Spinal cord (tissue), 10 donors: ENCODE measurements at places on chromosomes 3 and 15.

GRCh38 chr15:40543631-40544294 lies 21.1 kb downstream of the CCDC32 start:
- no peak for DNase-seq
- H3K27ac ChIP-seq = no peak overlapping the region
- H3K4me3 ChIP-seq = no peak overlapping the region
- H3K27me3 ChIP-seq = no peaks in the 10 kb centered on the region
- H3K36me3 ChIP-seq = peaks cover 7% of the 10 kb centered on the region

GRCh38 chr3:37923569-37924040 lies 61.9 kb downstream of the CTDSPL start:
- peak overlapping the region; percentile 65 for H3K27ac ChIP-seq
- no peak for DNase-seq
- no peak overlapping the region for H3K4me3 ChIP-seq
- H3K36me3 ChIP-seq = no peaks in the 10 kb centered on the region

GRCh38 chr15:74958320-74958907 lies 1.8 kb upstream of the RPP25 start:
- DNase-seq = peak; percentile 74
- peaks cover 40% of the 10 kb centered on the region for H3K27me3 ChIP-seq
- H3K4me3 ChIP-seq = peak overlapping the region; percentile 65
- no peaks in the 10 kb centered on the region for H3K36me3 ChIP-seq

- no peaks in the 10 kb centered on the region for H3K4me1 ChIP-seq
- no peak overlapping the region for H3K27ac ChIP-seq
- no peaks in the 10 kb centered on the region for H3K27me3 ChIP-seq
- H3K36me3 ChIP-seq = no peaks in the 10 kb centered on the region
- no peak for DNase-seq
Measured at GRCh38 chr3:16072420-16073110, 101.9 kb upstream of the GALNT15 start.

DNA sequence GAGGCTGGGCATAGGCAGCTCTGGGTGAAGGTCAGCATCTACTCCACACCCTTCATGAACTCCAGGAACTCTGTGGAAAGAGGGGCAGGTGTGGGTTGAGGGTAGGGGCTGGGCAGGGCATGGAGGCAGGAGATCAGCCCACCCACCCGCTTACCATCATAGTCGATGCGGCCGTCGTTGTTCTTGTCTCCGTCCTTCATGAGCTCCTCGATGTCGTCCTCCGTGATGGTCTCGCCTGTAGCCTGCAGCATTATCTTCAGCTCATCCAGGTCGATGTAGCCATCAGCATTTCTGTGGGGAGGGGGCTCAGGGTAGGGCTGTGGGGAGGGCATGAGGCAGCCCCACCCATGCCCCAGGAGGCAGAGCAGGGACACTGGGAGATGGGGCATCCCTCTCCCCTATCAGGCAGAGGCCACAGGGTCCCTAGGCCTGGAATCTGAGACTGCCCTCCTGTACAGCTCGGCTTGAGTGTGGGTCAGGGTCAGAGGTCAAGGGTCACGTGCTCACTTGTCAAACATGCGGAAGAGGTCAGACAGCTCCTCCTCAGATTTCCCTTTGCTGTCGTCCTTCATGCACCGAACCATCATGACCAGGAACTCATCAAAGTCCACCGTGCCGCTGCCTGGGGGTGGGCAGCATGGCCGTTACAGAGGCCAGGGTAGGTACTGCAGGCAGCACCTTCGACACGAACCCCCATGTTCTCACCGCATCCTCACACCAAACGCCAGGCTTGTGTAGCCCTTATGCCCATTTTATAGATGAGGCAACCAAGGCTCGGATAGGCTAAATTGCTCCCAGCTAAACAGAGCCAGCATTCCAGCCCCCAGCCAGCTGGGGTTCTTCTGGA lies 2.4 kb downstream of the TNNC1 start:
- no peak overlapping the region for H3K4me3 ChIP-seq
- no peaks in the 10 kb centered on the region for H3K36me3 ChIP-seq
- no peak for DNase-seq
- no peaks in the 10 kb centered on the region for H3K27me3 ChIP-seq

DNA sequence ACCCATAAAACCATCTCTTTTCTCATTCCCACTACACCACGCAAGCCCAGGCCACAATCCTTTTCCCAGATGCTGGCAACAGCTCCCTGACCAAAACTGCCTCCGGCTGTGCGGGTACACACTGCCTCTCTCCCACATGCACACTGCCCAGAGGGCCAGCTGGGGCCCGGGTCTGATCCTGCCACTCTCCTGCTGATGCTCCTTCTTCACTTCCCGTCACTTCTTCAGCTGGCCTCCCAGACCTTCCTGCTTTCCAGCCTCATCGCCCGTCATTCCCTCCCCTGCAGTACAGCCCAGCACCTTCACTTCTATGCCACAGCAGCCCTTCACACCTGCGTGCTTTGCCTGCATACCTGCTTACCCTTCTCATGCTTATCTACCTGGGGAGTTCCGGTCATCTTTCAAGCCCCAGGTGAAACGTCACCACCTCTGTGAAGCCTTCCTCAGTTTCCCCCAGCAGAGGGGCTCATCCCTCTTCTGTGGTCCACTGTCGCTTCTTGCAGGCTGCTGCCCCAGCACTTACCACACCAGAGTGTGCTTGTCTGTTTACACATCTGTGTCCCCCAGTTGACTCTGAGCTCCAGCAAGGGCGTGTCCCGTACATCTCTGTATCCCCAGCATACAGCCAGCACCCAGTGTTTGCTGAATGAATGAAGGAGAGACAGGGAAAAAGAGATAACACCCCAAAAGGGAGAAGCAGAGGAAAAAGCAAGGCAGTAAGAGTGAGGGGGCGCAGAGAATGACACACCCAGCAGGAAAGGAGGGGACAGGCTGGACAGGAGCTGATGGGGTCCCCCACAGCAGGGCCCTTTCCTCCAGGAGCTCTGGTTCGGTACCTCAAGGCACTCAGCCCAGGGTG lies 22.2 kb downstream of the GRAMD2A start:
- DNase-seq = no peak
- no peak overlapping the region for H3K4me3 ChIP-seq
- H3K27ac ChIP-seq = no peak overlapping the region
- H3K27me3 ChIP-seq = no peaks in the 10 kb centered on the region
- H3K36me3 ChIP-seq = no peaks in the 10 kb centered on the region
- peaks cover 44% of the 10 kb centered on the region for H3K4me1 ChIP-seq

DNA sequence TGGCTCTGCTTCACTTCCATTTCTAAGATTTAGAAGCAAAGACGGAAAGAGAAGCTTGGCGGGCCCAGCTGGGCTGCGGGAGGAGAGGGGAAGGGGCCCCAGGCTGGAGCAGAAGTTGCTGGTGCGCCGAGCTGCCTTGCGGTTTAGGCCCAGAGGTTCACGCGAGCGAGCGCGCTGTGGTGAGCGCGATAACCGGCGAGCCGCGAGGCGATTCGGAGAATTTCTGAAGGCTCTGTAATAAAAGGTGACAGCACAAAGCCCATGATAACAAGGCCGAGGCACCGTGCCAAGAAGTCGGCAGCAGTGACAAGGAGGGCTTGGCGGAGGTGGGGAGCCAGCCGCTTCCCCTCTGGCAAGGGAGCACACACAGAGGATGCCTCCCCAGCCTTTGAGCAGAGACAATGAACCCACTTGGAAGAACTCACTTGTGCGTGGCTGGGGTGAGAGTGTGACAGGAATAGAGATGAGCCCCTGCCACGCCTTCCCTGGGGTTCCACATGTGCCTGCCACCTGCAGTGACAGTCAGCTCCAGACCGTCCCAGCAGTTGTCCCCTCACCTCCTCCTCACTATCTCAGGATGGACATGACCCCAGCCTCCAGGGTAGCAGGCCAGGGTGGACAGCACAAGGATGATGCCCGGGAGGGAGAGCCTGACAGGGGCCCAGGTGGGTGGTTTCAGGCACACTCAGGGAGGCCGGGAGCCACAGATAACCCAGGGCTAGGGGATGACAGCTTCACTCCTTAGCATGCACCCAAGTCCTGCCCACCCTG lies 315.2 kb downstream of the UACA start:
- H3K27ac ChIP-seq = peak overlapping the region; percentile 75
- DNase-seq = no peak
- H3K36me3 ChIP-seq = no peaks in the 10 kb centered on the region
- peaks cover 18% of the 10 kb centered on the region for H3K4me1 ChIP-seq
- H3K27me3 ChIP-seq = peaks cover 15% of the 10 kb centered on the region
- H3K4me3 ChIP-seq = no peak overlapping the region

GRCh38 chr3:54888873-54889272 lies 39.0 kb downstream of the LRTM1 start:
- H3K4me3 ChIP-seq = no peak overlapping the region
- no peak overlapping the region for H3K27ac ChIP-seq
- peaks cover 9% of the 10 kb centered on the region for H3K4me1 ChIP-seq
- no peaks in the 10 kb centered on the region for H3K36me3 ChIP-seq
- no peak for DNase-seq

DNA sequence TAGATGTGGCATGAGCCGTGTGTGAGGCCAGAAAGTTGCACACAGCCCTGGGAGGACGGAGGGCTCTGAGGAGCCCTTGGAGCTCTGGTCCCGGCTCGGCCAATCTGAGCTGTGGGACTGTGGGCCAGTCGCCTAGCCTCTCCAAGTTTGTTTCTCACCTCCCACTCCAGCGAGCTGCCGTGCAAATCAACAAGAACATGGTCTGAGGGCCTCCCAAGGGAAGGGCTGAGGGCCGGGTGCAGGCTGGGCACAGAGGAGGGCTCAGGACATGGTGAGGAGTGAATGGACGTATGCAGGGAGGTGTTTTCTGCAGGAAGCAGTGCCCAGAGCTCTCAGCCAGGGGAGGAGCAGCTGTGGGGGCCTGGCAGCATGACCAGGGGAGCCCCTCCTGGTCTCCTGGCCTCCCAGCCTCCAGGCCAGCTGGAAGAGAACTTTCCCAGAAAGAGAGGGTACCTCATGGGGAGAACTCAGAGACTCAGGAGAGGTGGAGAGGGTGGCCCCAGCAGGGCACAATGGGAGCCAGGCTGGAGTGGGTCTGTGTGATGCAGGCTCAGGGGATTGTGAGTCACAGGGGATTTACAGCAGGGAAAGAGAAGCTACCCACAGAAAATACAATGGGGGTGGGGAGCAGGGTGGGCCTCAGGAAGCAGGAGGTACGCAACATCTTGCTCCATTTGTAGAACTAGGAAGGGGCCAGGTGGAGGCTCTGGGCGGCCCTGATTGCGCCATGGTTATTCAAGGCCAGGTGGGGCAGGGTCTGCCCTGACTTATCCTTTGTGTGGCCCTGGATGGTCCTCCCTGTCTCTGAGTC lies 24.8 kb downstream of the PSTPIP1 start:
- H3K27me3 ChIP-seq = no peaks in the 10 kb centered on the region
- H3K4me1 ChIP-seq = peaks cover 17% of the 10 kb centered on the region
- no peak overlapping the region for H3K27ac ChIP-seq
- no peaks in the 10 kb centered on the region for H3K36me3 ChIP-seq
- H3K4me3 ChIP-seq = no peak overlapping the region

DNA sequence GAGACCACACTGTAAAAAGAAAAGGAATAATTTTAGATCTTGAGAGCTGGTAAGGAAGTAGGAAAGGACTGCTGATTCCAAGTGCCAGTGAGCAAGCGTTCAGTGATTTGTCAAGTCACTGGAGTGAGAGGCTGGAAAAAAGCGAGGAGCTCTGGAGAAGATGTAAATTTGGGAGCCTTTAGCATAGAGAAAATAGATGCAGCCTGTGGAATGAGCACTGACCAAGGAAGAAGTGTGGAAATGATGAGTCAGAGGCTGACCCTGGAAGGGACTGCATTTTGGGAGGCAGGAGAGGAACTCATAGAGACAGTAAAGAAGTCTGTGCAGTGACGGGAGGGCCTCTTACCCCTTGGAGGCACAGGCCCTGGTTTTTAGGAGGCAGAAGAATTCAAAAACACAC lies 17.1 kb upstream of the ABTB1 start:
- H3K4me3 ChIP-seq = no peak overlapping the region
- H3K36me3 ChIP-seq = peaks cover 29% of the 10 kb centered on the region
- DNase-seq = no peak

- no peaks in the 10 kb centered on the region for H3K27me3 ChIP-seq
- H3K36me3 ChIP-seq = peaks cover 8% of the 10 kb centered on the region
- no peak overlapping the region for H3K27ac ChIP-seq
- no peak for DNase-seq
- no peaks in the 10 kb centered on the region for H3K4me1 ChIP-seq
Measured at GRCh38 chr3:52881871-52882270, 15.5 kb downstream of the STIMATE start.

DNA sequence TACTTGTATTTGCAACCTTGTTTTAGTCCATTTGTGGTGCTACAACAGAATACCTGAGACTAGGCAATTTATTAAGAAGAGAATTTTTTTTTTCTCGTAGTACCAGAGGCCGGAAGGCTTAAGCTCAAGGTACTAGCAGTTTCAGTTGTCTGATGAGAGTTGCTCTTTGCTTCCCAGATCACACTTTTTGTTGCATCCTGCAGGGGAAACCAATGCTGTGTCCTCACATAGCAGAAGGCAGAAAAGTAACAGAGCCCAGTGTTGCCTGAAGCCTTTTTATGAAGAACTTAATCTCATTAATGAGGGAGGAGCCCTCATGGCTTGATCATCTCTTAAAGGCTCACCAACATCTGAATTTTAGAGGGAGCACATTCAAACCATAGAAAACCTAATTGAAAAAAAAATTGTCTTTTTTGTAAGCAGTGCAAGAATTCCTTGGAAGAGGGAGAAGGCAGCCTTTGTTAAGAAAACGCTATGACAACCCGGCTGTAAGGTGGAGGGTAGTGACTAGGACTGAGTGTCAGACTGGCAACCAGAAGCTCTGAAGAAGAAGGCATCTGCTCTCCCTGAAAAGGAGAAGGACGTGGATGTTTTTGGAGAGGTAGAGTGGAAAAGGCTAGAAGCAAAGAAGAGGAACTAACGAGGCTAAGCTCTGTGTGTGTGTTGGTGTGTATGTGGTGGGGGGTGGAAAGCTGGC lies 1245.3 kb downstream of the ROBO2 start:
- no peak overlapping the region for H3K4me3 ChIP-seq
- H3K27ac ChIP-seq = no peak overlapping the region
- no peaks in the 10 kb centered on the region for H3K4me1 ChIP-seq
- H3K36me3 ChIP-seq = no peaks in the 10 kb centered on the region

GRCh38 chr3:57007521-57008460 lies 52.7 kb upstream of the SPATA12 start:
- peaks cover 34% of the 10 kb centered on the region for H3K4me1 ChIP-seq
- no peaks in the 10 kb centered on the region for H3K27me3 ChIP-seq
- peak overlapping the region; percentile 72 for H3K27ac ChIP-seq
- H3K36me3 ChIP-seq = peaks cover 6% of the 10 kb centered on the region
- DNase-seq = no peak
- H3K4me3 ChIP-seq = no peak overlapping the region
